ENCODE measurements at places on chromosomes 6 and 20.

- DNase-seq = no peak
Observed at GRCh38 chr6:39806278-39806677, 14.1 kb downstream of the DAAM2 start.

DNA sequence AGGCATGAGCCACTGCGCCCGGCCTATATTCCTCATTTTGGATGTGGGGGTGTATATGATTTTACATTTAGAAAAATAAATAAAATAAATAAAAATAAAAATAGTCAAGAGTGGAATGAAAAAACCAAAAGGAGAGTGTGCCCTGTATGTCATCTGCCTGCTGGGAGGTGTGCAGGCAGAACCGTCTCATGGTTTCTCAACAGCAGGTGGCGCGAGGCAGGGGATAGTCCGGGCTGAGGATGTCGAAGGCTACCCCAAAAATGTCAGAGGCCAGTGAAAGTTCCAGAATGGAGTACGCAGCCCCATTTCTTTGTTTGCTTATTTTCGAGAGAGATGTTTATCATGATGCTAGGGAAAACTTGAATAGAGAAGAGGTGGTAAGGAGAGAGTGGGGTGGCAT, 16.4 kb upstream of the KIF16B start:
- DNase-seq = no peak

DNA sequence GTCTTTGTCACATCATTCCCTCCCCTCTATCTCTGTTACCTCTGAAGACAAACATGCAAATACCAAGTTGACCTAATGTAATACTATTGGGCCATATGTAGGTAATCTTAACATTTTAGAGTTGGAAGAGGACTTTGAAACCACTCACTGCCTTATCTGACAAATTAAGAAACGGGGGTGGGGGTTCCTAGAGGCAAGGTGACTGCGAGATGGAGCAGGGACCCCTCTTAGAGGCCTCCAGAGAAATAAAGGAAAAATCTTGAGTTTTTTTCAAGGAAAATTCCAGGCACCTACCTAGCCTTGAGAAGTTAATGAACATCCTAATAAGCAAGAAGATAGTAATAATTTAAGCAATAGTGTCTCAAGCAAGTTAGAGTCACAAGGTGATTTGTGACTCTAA, 270.8 kb downstream of the CD83 start:
- DNase-seq = no peak

GRCh38 chr6:119476024-119476423, 126.5 kb upstream of the MAN1A1 start:
- DNase-seq = no peak

DNA sequence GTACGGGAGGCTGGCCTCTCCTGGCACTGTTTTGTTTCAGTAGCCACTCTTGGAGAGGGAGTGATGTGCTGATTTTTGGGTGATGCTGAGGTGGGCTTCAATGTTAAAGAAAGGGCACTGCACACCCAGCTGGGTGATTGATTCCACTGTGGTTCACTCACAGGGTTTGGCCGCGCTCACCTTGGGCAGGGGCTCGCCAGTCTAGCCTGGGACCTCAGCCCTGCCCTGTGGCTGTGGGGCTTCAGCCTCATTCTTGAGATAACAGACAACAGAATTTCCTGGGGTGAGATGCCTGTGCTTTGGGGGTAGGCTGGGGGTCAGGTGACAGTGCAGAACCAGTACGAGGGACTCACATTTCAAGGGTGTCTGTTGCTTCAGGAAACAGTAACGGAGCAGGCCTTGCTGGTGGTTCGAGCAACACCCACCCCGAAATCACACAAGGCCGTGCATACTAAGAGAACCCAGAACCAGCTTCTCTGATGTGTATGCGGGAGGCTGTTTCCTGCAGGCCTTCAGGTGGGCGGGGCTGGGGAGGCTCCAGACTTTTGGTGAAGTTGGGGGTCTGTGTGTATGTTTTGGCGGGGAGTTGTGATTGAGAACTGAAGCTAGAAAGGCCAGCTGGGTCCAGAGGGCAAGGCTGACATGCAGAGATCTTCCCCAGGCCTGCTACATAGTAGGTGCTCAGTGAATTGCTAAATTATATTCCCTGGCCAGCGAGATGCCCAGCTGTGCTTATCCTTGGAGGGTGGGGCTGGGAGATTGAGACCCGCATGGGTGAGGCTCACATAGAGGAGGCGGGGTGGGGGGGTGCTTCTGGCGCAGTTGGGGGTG, 154.2 kb upstream of the RNF24 start:
- no peak for DNase-seq

- DNase-seq = no peak
Observed at GRCh38 chr6:158847786-158848185, 28.6 kb upstream of the EZR start.

GRCh38 chr6:166277892-166278578, 30.2 kb downstream of the PRR18 start:
- DNase-seq = no peak

GRCh38 chr20:8621001-8621400, 447.9 kb upstream of the PLCB4 start:
- no peak for DNase-seq

Data from activated naive CD4-positive, alpha-beta T cell (primary cell).